ENCODE measurements at places on chromosomes 5 and 9.

DNA sequence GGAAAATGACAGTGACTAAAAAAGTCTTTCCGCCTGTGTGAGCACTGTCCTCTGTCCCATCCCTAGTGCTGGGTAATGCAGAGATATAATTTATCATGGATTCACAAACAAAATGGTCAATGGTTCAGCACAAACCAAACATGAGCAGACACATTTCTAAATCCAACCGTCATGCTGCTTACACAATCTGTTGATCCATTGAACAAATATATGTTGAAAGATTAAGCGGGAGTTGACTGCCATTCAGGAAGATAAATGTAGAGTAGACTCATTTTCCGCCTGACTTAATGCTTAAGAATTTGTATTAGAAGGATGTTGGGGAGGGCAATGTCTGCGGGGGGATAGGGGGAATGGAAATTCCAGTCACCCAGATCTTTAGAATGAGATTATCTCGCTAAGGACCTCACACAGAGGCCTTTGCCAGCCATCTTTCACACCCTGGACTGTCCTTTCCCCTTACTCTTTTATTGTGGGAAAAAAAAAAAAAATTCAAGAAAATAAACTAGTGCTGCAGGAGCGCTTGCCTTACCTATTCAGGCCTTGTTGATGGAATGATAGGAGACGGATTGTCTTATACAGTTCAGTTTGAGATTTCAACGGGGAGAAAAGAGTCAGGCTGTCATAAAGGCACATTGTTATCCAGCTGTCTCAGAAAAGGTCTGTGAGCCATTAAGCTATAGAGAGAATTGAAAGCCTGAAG is 153.7 kb downstream of the TLE1 start:
- no peak for DNase-seq

DNA sequence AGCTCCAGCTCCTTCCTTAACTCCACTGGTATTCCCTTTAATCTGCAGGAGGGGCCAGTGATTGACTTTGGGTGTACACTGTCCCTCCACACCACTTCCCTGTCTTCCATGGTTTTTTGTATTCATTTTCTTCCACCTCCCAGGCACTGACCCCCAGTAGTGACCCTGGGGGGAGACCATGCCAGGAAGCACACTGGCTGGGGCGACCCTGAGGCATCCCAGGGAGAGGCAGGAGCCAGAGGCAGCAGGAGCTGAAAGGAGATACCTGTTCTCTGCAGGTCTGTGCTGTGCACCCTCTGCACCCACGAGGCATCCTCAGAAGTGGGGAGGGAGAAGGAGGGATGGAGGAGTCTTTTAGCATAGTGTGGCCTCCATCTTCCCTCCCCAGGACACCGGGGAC is 27.6 kb downstream of the IRX4 start:
- DNase-seq: no peak

GRCh38 chr9:5269249-5269715 is 35.2 kb downstream of the RLN2 start:
- DNase-seq: no peak

DNA sequence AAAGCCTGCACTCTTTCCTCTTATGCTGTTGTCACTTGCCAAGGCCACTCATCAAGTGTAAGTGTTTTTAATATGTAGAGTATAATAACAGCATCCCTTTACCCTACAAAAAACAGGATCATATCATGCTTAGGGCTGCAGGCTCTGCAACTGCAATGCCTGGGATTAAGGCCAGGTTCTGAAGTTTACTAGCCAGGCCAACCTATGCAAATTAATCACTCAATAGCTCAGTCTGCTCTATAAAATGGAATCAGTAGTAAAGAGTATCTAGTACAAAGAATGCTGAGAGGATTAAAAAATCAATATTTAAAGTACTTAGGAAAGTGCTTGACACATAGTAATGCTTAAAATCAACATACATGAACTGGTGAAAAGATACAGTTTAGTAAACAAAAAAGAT is 253.3 kb downstream of the EDIL3 start:
- no peak for DNase-seq

- DNase-seq: no peak
Observed at GRCh38 chr9:124361128-124361527, 54.1 kb downstream of the PSMB7 start.

GRCh38 chr5:159697530-159697929 is 218.8 kb upstream of the ADRA1B start:
- no peak for DNase-seq

- no peak for DNase-seq
Observed at GRCh38 chr5:172052450-172053236, 46.2 kb upstream of the FBXW11 start.

- no peak for DNase-seq
Observed at GRCh38 chr5:133944263-133945185, 23.9 kb downstream of the C5orf15 start.

DNA sequence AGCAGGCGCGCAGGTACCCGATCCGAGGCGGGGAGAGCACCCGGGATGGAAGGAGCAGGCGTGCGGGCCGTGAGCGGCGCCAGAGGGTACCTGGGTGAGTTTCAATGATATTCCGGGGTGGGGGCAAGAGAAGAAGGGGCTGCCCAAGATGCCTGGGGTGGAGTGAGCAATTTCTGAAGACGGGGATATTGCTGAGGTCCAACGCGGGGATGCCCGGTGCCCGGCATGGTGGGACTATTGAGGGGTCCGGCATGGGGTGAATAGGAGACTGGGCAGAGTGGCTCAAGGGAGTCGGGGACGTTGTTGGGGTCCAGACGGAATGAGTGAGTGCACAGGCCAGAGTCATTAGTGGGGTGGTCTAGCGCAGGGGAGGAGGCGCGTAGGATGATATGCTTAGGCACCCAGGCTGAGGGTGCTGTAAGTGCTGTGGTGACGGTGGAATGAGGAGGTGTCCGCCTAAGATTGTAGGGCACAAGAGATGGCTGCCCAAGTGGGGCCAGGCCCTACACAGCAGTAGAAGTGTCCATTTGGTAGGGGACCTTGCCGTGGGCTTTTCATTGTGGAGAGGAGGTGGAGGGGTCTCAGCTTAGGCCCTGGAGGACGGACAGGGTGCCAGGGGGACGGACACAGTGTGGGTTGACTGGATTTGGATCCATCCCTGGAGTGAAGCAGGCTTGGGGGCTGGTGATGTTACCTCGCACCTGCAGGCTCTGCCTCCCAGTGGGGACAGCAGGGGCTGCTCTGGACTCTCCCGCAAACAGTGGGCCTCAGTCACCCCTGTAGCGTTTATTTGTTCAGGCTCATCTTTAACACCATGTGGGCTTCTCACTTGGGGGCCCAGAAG is 719 bp downstream of the MIGA2 start:
- DNase-seq: no peak

DNA sequence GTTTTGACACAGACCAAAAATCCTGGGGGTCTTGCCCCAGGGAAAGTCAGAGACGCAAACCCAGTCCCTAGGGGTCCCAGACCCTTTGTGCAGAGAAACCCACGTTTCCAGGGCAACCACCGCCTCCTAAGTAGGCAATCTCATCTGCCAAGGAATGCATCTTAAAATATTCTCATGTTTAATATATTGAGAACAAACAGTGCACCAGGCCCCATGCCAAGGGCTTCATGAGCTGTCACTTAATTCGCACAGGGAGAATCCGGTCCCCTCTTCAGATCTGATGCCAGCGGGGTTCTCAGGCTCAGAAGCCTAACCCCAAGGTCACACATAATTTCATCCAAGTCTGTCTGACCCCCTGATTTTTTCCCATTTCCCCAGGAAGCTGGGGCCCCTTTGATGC is 28.8 kb downstream of the CPLX2 start:
- DNase-seq: no peak

- DNase-seq: no peak
Observed at GRCh38 chr9:98479449-98479848, 224.0 kb upstream of the TBC1D2 start.

DNA sequence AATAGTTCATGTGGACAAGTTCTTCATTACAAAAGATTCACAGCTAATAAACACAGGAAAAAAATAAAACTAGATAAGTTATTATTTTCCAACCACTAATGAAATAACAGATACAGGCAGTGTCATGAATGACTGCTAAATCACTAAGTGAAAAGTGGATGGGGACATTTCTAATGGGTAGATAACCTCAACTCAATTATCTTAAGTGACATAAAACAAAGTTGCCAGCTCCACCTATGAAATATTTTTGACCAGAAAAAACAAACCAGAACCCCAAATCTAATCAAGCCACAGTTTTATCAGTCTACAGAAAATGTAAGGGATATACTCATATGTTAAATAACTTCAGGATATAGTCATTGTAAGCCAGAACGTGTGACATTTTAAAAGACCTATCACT is 74.4 kb downstream of the AGTPBP1 start:
- no peak for DNase-seq

GRCh38 chr9:94644543-94644942 is 5.2 kb upstream of the FBP1 start:
- no peak for DNase-seq

DNA sequence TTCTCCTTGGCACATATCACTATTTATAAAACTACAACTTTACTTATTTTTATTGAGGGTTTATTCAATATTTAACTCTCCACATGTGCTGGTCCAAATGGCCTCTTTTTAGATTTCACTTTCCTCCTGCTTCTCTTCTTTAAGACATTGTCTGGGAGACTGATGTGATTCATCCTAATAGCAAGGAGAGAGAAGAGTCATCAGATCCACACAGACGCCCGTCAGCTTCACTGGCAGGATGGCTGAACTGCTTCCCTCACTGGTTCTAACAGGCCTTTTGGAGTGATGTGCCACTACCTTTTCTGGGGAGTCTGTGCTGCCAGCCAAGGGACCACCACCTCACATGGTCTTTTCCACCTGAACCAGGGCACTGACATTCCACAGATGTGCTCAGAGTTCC is 16.5 kb upstream of the ROR2 start:
- no peak for DNase-seq

- no peak for DNase-seq
Observed at GRCh38 chr9:78406146-78406545, 109.2 kb downstream of the PSAT1 start.

GRCh38 chr5:79237740-79238560 is 2.0 kb downstream of the JMY start:
- no peak for DNase-seq

- DNase-seq: no peak
Observed at GRCh38 chr5:115751176-115751575, 65.3 kb downstream of the CDO1 start.

DNA sequence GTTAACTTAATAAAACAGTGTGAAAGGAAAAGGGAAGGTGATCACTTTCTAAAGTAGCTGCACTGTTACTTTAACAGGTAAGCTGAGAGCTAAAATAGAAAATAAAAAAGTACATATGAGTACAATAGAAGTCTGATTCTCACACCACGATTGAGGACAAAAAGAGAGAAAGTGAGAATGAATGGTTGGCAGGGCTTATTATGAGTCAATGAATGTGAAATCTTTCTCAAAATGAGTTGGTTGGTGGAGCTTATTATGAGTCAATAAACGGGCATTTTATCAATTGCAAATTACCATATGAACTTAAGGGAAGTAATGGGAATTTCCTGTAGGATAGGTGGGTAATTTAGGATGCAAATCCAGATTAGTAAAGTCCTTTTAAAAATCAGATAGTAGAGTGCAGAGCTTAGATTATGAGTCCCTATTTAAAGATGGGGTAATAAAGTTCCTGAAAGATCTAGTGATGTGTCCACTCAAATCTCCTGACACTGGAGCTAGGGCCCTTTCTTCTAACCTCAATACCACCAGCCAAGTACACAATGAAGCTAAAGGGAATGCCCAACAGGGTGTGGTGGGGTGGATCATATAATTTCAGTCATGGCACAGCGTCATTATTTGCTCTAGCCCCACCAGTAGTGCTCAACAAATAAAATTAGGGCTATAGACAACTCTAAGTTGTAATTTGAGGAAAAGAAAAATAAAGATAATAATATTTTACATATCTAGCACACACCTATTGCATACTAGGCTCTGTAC is 21.1 kb upstream of the TLR4 start:
- no peak for DNase-seq

DNA sequence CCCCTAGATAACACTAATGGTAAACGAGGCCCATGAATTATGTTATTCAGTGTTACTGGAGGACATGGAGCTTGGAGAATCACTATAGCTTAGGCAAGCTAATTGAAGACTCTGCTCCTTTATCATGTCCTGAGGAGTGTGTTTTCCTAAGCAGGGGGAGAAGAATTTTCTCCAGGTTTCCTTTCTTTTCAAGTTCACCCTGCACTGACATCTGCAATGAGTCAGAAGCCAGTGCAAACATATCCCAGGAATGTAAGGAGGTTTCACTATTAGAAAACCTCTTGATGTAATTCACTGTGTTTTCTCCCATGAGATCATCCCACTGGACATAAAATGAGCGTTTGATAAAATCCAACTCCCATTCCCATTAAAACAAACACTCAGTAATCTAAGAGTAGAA is 75.6 kb downstream of the DMRT2 start:
- no peak for DNase-seq

- no peak for DNase-seq
Observed at GRCh38 chr9:135479469-135480052, at the start of gene PPP1R26. Gene PPP1R26, plus strand, starts transcription at chr9:135479782. Its CDS starts 4,729 bp downstream, at chr9:135484511.

- no peak for DNase-seq
Observed at GRCh38 chr5:2631758-2632157, 119.7 kb downstream of the IRX2 start.

DNA sequence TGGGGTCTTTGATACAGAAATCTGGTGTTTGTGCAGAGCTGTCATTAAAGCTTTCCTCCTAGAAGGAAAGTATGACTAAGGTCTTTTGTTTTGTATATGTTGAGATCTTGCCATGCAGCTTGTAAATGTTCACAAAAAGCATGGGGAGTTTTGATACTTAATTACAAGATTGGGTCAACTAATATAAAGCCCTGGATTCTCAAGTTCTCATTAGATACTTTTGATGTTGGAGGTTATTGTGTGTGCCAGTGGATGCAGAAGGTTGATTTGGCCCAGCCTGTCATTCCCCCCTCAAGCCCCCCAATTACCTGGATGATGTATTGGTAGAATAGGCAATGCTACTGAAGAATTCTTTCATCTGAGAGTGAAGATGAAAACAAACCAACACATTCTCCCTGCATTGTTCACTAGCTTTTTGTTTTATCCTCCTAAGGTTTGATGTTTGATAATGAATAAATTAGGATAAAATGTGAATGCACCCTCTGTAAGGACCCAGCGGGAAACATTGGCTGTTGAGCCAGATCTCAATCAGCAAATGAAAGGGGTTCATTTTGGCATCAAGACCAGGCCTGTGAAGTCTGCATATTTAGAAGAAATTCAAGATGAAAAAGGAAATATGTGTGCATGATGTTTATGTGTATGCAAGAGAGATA is 61.9 kb upstream of the ADAMTS19 start:
- DNase-seq: no peak

- no peak for DNase-seq
Observed at GRCh38 chr9:137612741-137613142, 6.1 kb upstream of the EHMT1 start.

DNA sequence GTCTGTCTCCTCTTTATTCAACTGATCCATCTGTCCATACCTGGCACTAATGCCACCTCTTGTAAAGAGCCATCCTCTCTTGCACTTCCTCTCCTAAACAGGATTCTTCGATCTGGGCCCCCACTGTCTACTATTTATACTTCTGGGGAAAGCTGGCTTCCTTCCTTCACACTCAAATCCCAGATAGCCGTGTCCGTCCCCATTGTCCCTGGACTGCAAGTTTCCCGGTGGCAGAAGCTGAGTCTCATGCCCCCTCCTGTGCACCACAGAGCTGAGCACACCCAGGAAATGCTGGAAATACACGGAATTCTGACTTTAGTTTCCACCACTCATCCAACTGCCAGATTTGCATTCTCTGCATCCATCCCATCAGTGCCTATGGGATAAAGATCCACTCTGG is 84.0 kb downstream of the MARCHF11 start:
- DNase-seq: no peak

Data from tibial nerve (tissue), 4 donors.